HS-5 (cell line): ENCODE measurements at places on chromosomes 2 and 18.

DNA sequence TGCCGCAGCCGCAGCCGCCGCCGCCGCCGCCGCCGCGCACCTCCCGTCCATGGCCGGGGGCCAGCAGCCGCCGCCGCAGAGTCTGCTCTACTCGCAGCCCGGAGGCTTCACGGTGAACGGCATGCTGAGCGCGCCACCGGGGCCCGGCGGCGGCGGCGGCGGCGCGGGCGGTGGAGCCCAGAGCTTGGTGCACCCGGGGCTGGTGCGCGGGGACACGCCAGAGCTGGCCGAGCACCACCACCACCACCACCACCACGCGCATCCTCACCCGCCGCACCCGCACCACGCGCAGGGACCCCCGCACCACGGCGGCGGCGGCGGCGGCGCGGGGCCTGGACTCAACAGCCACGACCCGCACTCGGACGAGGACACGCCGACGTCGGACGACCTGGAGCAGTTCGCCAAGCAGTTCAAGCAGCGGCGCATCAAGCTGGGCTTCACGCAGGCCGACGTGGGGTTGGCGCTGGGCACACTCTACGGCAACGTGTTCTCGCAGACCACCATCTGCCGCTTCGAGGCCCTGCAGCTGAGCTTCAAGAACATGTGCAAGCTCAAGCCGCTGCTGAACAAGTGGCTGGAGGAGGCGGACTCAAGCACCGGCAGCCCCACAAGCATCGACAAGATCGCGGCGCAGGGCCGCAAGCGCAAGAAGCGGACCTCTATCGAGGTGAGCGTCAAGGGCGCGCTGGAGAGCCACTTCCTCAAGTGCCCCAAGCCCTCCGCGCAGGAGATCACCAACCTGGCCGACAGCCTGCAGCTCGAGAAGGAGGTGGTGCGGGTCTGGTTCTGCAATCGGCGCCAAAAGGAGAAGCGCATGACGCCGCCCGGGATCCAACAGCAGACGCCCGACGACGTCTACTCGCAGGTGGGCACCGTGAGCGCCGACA is 2.4 kb downstream of the POU3F3 start:
- no peak for DNase-seq

GRCh38 chr2:29847886-29848285 is 73.5 kb downstream of the ALK start:
- DNase-seq: no peak

DNA sequence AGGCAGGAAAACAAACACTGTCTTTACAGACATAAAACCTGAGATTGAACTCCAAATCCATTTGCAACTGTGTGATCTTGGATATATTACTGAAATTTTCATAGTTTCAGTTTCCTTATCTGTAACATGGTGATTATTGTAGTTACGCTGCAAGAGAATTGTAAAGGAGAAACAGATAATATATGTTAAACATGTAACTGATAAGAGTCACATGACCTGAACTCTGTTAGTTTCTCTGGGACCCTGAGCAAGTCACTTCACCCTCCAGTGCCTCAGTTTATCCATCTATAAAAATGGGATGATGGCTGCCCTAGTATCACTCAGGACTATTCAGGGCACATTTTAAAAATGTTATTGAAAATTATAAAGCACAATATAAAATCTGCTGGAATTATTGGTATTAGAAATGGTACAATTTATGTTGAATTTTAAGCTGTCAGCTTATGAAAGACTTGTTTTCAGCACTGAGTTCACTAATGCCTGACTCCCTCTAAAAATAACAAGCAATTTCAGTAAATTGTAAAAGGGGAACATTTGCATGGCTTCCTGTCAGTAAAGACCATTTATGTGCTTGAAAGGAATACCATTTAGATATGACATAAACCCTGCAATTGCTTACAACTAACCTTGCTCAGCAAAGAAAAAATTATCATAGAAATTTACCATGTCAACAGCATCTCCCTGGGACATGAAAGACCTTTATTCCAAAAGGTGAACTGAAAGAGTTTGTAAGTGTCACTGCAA is 393.5 kb downstream of the RAD51AP2 start:
- DNase-seq: no peak

DNA sequence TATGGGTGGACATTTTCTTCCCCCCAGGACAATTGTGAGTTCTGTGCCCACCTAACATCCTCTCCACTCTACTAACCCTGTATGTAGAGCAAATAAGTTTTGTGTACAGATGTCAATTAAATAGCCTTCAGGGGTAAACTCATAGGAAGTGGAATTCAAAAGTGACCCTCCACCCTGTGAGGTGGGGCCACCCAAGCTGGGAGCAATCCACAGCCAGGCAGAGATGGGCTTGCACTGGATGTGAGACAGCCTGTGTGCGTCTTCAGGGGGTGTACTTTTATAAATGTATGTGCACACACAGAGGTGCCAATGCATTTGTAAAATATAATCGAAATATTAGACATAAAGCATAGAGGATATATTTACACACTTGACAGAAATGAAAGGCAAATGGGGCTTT is 33.1 kb upstream of the ATP6V1B1 start:
- DNase-seq: no peak

GRCh38 chr2:239883326-239884050 is 141.7 kb downstream of the NDUFA10 start:
- no peak for DNase-seq

GRCh38 chr2:157785866-157786662 is 90.1 kb downstream of the ACVR1 start:
- DNase-seq: no peak

DNA sequence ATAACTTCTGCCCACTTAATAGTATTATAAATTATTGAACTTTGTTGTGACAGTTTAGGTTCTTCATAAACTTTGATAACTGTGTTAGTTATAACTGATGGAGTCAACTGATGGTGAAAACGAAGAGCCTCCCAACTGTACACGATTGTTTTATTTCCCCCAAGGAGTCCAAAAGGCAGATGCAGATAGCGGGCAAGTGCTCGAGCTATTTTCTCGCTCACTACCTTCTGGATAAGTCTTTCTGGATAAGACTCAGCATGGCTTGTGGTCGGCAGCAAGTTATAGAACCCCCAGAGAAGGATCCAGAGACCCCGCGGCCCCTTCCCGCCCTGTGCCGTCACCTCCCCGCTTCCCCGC is 517 bp downstream of the GCFC2 start:
- DNase-seq: no peak

DNA sequence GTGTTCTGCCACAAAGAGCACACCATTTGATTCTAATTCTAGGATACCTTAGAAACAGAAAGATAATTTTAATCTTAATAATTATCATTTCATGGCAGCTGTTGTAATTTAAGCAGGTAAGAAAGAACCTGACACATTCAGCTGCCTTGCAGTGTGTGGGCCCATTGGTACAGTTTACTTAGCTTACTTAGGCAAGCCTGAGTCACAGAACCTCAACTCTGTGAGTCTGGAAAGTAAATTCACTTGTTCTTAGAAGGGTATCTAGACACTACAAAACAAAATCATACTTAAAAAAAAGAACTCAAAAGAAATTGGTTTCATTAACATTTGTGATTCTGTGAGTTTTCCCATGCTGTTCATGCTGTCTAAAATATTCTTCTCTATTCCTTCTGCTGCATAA is 956.3 kb upstream of the SLC39A10 start:
- no peak for DNase-seq

- DNase-seq: no peak
These were observed 101.8 kb upstream of the MYO3B start for GRCh38 chr2:170076189-170076588.

- DNase-seq: no peak
These were observed 86.0 kb downstream of the OSBPL6 start for GRCh38 chr2:178280244-178280852.
